ENCODE measurements at places on chromosomes 4 and X.

GRCh38 chrX:11968991-11969390, 169.3 kb upstream of the FRMPD4 start:
- no peak for DNase-seq

- no peak for DNase-seq
Observed at GRCh38 chrX:136781180-136781797, 557 bp upstream of the ARHGEF6 start.

DNA sequence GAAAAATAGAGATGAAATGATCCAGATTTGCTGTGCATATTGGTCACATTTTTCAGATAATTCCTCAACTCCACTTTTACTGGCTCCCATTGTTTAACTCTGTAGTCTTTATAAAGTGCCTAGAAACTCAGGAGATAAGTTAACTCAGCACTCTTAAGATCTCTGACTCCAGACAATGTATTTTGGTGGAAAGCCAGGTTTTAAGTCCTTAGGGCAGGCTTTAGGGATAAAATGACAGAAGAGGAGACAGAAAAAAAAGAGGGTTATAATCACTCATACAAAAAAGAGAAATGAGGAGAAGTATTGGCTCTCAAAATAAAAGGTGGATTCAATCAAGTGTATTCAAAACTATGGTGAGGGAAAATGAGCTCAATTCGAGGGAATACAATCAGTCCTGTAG, 674.8 kb upstream of the INTU start:
- DNase-seq, result no peak

GRCh38 chr4:180394730-180395129, 1848.5 kb upstream of the TENM3 start:
- no peak for DNase-seq

GRCh38 chrX:12999422-12999821, 24.5 kb downstream of the TMSB4X start:
- DNase-seq, result peak; percentile 57

DNA sequence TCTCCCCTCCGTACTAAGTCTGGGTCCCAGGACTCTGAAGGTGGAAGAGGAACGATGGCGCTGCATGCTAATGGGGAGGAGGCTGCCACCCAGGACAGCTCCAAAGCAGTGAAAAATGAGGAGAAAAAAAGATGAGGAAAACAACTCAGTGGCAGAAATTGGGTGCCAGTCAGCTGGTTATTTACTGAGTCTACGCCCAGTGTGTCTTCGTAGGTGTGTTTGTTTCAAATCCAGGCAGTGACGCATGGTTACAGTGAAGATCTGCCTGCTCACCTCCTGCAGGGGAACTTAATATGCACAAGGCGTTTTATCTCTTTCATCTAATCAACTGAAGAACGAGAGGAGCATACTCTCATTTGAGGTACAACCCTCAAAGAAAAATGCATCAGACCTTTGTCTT, 70.9 kb upstream of the FBXW7 start:
- no peak for DNase-seq

DNA sequence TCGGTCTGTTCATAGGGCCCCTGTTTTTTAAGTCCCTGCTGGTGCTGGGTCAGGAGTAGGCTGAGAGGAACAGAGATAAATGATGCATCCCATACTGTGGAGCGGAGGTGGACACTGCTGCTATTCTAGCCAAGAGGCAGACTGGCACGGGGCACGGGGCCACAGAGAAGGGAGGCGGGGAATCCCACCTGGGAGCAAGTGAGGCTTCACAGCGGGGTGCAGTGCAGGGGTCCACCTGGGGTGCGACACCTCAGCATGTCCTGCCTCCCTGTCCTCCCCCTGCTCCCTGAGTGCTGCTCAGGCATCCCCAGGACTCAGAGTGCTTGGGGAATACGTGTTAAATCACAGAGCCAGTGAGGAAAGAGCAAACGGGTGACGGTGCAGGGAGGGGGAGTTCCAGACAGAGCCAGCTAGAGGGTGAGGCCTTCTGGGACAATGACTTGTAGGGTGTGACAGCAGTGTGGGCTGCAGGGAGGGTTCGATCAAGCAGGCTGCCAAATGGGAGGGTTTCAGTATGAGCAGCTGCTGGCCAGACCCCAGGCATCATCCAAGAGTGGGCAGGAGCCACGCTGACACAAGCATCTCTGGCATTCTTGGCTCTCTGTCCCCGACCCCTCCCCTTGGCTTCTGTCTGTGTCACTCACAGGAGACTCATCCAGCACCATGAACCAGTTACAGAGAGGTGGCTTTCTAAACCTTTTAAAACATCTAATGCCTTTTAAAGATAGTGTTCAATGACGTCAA, 13.7 kb upstream of the HTRA3 start:
- no peak for DNase-seq

- no peak for DNase-seq
Observed at GRCh38 chr4:101192244-101192643, 155.1 kb downstream of the PPP3CA start.

All from GM06990 (cell line).